Neuronal stem cell (in vitro differentiated cells): ENCODE measurements at places on chromosomes 16 and 17.

DNA sequence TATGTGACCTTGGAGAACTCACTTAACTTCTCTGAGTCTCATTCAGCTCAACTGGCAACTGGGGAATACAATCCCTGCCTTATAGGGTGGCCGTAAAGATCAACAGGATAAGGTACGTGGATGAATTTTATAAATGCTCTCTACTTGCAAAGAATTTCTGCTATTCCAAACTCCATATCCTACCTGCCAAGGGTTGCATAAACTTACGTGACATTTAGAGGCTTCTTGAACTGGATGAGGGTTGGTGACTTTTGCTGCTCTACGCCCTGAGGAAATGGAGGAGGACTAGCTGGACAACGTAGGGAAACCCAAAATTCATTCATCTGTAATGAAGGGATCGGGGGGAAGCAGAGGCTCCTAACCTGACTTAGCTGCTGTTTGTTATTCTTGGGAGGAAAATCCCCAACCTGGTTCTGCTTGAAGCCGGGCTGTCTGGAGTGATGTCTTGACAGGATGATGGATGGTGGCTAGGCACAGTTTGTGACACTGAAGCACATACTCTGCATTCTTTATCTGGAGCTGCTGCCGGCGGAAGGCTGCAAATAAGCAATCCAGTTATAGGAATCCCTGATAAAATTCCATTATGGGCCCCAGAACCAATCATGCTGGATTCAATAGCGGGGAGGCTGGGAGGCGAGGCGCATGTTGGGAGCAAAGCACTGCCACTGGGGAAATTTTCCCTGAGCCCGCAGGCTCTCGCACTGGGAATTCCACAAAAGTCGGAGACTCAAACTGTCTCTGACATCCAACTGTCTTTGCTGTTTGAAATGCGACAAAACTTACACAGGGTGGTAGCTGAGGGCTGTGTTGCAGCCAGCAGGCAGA, 94.7 kb upstream of the SDK2 start:
- DNase-seq: no peak

- no peak for DNase-seq
Measured at GRCh38 chr16:86396901-86397311, 113.4 kb upstream of the FOXF1 start.

GRCh38 chr16:73356401-73357079, 308.6 kb upstream of the ZFHX3 start:
- no peak for DNase-seq

DNA sequence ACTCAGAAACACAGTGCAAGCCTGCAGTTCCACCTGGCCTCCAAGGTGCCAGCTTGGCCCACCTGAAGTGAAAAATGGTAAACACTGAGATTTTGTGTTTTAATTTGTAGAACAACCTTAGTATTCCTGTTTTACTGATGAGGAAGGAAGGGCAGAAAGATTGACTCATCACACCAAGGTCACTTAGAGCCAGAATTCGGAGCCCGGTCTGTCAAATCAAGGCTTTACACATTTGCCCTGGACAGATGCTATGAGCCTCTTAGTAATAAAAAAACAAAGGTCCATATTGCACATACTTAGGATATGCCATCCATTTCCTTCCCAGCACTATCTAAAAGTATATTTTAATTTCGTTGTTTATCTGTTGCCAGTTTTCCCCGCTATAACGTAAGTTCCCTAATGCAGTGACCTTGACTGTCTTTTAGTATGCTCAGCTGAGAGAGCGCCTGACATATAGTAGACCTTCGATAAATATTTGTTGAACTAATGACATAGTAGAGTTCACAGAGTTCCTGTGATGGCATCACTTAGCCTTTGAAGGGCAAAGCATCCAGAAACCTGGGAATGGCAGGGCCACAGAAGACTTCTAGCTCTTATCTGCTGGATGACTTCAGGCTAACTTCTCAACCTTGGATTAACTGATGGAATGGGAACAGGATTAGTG, 7.2 kb upstream of the TBKBP1 start:
- DNase-seq: no peak

DNA sequence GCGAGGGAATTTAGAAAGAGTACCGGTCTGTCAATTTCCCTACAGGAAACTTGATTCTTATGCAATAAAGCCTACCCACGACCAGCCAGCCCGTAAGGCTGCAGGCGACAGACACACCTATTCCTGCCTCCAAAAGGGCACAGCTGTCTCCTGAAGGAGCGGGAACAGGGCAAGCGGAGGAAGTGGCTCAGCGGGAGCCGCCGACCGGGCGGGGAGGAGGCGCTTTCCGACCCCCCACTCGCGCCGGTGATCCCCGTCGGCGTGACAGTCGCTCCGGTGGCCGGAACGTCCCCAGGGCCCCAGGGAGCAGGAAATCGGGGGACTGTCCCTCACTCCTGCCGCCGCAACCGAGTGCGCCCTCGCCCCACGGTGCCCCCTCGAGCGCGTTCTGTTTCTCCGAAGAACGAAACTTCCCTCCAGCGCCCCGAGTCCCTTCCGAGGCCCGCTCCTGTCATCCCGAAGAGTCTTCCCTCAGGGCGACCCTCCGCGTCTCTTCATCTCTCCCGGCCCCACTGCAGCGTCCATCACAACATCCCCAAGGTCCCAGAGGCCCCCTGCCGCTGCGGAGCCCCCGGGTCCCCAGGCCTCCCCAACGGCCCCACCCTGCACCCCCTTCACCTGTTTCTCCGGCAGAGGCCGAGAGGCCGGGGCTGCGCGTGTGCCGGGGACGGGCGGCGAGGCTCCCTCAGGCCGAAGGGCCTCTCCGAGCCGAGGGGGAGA, 421 bp downstream of the STAT3 start:
- DNase-seq: no peak

GRCh38 chr17:79080761-79081290, 6.2 kb downstream of the ENGASE start:
- DNase-seq: no peak

GRCh38 chr16:65684230-65684629, 562.4 kb upstream of the CDH11 start:
- DNase-seq: no peak

DNA sequence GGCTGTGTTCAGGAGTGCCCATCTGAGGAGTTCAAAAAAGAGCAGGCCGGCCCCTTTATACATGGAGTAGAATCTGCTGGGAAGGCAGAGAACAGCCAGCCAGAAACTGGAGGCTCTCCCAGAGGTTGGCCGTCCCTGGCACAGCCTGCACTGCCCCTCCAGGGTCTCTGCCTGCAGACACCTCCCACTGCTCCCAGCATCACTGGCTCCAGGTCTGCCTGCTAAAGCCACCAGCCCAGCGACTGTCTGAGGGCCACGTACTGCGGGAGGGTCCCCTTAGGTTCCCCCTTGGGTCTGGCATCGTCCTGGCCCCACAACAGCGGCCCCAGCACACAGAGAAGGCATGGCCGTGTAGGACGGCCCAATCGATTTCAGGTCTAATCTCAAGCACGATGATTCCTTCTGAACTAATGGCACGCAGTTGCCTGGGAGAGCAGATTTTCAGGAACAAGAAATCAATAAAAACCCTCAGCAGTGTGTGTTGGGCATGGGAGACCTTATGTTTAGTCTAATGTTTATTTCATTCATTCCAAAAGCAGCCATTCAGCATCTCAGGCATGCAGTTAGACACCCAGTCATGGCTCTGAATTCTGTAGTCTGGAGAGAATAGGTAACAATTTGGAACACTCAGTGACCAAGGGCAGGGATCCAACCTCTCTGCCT, 95.6 kb downstream of the PGS1 start:
- no peak for DNase-seq

DNA sequence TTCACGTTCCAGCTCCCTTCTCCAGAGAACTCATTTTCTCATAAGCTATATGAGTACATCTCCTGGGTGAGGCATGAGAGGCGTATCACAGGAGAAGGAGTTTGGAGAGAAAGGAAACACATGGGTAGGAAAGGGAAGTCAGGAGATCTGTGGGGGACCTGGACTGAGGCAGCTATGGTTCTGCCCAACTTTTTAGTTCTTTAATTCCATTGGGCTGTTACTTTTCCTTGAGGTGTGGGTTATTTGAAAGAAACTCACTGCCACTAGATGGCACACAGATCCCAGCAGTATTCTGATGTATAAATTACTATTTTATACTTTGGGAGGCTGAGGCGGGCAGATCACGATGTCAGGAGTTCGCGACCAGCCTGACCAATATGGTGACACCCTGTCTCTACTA, 63.6 kb downstream of the NUP93 start:
- DNase-seq: no peak
